ENCODE measurements at places on chromosomes 3 and 15. TPM values are rescaled to one million over a fixed set of nuclear protein-coding genes. Genes with fewer than 3 reads are reported as not detected.

DNA sequence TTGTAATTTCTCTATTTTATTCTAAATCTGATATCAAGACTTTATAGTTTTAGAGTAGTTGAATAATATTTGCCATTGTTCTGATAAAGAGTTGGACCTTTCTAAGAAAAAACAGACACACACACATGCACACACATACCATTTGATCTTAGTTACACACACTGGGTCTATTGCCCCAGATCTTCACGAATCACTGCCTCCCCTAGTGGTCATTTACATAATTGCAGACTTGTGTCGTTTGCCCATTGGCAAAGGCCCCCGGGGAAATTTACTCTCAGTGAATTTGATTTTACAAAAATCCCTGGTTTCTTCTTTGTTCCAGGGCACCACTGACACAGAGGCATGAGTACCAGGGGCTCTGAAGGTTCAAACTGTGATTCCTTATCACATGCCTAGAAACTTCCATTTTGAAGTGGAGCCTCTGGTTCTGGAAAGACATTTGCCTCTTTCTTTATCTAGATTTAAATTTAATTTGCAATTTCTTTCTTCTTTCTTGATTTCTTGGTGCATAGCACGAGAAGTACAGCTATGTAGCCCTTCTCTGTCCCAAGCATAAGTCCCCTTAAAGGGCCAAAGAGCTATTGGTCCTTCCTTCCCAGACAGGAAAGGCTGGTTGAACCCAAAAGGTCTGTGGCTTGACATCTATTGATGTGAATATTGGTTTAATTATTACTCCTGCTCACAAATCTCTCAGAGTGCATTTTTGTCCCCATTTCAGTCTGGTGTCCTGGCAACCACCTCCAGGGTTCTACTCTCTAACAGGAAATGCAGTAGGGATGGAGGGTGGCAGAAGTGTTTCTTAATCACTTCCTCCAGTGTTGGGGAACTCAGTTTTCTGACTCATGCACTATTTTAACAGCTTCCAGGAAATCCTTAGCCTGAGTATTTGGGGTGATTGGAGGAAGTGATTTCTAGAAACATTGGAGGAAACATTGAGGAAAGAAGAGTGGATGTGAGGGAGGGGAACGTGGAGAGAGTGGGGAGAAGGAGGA lies 32.4 kb upstream of the SLC6A11 start:
- no peak overlapping the region for H3K4me3 ChIP-seq
- no peak overlapping the region for H3K27ac ChIP-seq
- no peak for DNase-seq
- no peaks in the 10 kb centered on the region for H3K36me3 ChIP-seq

DNA sequence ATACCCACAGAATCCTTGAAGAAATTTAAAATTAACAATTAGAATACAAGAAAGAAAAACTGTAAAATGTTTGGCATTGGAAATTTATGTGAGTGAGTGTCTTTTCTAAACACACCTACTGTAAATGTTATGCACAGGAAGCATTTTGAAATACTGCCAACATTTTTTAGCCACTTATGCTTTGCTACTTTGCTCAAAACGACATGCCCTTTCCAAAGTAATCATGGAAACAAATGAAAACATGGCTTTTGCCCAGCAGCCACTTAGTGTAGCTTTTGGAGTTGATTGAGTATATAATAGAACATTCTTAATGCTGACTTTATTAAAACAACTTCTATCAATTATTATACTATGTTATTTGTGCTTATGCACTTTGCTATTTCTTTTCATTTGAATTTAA lies 823.0 kb downstream of the CADM2 start:
- DNase-seq = no peak
- H3K27me3 ChIP-seq = no peaks in the 10 kb centered on the region
- H3K36me3 ChIP-seq = no peaks in the 10 kb centered on the region
- H3K4me1 ChIP-seq = no peaks in the 10 kb centered on the region
- H3K4me3 ChIP-seq = no peak overlapping the region
- no peak overlapping the region for H3K27ac ChIP-seq

GRCh38 chr3:77191640-77192039 lies 151.7 kb downstream of the ROBO2 start:
- H3K4me3 ChIP-seq = no peak overlapping the region
- no peaks in the 10 kb centered on the region for H3K4me1 ChIP-seq
- H3K36me3 ChIP-seq = no peaks in the 10 kb centered on the region
- H3K27ac ChIP-seq = no peak overlapping the region
- no peak for DNase-seq

CKMT1A gene
- 150 TPM for total RNA-seq

THSD4 gene
- 38.7 TPM for total RNA-seq

COL6A5 gene
- total RNA-seq = not detected

EFCC1 gene
- 0.75 TPM for total RNA-seq
